ENCODE measurements at places on chromosomes 1 and 21.

DNA sequence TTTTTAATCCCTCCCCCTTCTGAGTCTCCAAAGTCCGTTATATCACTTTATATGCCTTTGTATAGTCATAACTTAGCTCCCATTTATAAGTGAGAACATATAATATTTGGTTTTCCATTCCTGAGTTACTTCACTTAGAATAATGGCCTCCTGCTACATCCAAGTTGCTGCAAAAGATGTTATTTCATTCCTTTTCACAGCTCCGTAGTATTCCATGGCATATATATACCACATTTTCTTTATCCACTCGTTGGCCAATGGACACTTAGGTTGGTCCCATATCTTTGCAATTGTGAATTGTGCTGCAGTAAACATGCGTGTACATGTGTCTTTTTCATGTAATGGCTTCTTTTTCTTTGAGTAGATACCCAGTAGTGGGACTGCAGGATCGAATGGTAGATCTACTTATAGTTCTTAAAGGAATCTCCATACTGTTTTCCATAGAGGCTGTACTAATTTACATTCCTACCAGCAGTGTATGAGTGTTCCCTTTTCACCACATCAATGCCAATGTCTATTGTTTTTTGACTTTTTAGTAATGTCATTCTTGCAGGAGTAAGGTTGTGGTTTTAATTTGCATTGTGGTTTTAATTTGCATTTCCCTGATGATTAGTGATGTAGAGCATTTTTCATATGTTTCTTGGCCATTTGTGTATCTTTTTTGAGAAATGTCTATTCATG lies 12.3 kb downstream of the MAN1C1 start:
- DNase-seq = no peak

- no peak for DNase-seq
Observed at GRCh38 chr1:234395297-234395696, 22.0 kb downstream of the COA6 start.

GRCh38 chr1:18130356-18130755 lies 22.8 kb downstream of the IGSF21 start:
- DNase-seq = no peak

GRCh38 chr1:95021805-95022643 lies 50.7 kb downstream of the ALG14 start:
- no peak for DNase-seq

DNA sequence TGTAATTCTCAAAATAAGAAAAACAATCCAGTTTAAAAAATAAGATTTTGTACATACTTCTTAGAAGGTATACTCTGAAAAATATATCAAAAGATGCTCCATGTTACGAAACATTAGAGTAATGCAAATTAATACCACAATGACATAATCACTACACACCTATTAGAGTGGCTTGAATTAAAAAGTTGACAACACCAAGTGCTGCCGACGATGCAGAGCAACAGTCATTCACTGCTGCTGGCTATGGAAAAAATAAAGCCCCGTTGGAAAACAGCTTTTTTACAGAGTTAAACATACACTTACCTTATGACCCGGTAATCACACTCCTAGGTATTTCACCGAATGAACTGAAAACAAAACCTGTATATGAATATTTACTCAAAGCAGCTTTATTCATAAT lies 14.8 kb downstream of the COA6 start:
- no peak for DNase-seq

DNA sequence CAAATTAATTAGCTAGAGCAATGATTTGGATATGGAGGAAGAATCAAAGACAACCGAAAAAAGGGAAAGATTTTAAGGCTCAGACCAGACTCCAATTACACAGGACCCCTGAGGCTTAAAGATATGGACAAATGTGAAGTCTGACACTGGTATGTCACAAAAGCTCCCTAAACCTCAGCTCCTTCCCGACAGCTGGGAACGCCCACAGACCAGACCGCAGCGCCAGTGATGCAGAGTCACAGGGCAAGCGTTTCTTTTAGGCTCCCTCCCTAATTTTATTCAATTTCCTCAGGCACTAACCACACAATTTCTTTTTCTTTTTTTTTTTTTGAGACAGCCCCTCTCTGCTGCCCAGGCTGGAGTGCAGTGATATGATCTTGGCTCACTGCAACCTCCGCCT lies 40.2 kb downstream of the NID1 start:
- DNase-seq = no peak

DNA sequence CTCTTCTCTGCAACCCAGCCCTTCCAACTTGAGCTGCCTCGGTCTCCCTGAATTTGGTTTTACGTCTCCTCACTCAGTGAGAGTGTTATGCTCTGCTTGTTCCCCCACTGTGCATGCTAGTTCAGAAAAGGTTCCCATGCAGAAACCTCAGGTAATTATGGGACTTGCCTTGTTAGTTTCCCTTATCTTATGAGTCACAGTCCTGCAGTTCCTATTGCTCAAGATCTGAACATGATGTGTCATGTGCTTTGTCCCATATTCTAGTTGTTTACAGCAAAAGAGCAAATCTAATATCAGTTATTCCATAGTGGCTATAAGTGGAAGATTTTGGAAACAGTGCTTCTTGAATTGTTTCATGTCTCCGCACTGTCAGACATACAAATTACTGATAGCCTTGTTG lies 74.4 kb downstream of the DUSP10 start:
- no peak for DNase-seq

DNA sequence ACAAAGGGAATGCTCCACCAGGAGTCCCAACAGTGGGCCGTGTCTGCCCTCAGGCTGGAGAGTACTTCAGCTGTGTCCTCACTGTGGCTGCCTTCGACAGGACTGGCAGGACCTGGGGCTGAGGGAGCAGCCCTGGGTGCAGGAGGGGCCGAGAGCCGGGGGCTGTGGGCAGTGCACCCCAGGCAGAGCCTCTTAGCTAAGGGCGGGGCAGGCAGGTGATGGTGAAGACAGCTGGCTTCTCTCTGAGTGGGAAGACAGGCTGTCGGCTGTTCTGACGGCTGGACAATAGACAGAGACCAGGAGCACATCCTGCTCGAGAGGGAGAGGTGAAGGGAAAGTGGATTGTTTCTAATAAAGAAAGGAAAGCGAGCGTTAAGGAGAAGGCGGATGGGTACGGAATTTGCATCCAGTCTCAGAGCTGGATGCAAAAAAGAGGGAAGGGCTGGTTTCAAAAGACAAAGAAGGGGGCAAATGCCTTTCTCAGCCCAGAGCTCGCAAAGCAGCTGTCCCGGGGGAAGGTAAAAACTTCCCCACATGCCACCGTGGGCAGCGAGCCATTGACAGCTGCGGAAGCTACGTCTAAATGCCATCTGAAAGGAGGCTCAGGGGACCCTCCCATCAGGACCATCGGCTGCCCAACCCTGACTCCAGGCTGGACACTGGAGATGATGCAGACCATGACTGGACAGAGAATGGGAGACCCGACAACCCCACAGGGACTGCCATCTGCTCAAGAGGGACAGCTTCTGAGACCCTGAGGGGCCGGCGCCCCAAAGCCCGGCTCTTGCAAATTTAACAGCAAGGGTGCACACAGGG lies 92.0 kb downstream of the STUM start:
- no peak for DNase-seq

- no peak for DNase-seq
Observed at GRCh38 chr1:8693107-8693506, 124.3 kb downstream of the RERE start.

GRCh38 chr1:32969566-32969965 lies 5.0 kb upstream of the RNF19B start:
- DNase-seq = no peak

GRCh38 chr1:3672971-3673361 lies 20.6 kb downstream of the TP73 start:
- no peak for DNase-seq

DNA sequence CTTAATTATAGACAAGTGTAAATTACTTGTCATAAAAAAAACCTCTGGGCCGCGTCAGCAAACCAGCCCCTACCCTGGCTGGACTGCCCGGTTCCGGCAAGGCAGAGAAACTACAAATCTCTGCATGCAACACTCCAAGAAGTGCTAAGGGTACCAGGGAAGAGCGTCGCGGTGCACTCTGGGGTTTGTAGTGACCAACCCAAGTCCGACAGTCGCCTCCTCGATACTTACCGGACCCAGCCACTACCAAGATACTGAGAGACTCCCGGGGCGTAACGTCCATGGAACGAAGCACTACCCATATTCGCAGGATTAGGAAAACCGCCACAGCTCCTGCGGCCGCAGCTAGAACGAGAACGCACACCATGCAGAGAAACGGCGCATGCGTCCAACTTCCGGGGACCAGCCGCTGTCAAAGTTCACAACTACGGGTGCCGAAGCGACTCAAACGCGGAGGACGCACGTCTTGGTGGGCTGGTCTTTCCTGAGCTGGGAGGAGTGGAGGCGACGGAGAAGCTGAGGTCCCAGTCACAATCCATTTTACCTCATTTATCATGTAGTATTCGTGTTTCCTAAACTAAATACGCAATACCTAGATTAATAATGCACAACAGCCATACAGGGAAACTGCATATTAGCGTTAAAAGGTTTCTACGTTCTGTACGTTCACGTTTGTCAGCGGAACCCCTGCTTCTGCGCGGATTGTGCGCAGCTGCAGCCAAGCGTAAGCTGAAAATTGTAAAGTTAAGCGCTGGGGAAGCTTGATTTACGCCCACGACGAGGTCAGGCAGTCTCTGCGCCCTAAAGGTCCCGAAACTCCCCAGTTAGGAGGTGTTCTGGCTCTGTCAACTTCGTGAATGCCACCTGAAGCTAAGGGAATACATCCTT lies at the start of gene ALG14:
ALG14 (minus strand) TSS at position 420 of the 888 bp plus-strand sequence; CDS start at position 367, 53 bp downstream.
- peak; percentile 83 for DNase-seq

DNA sequence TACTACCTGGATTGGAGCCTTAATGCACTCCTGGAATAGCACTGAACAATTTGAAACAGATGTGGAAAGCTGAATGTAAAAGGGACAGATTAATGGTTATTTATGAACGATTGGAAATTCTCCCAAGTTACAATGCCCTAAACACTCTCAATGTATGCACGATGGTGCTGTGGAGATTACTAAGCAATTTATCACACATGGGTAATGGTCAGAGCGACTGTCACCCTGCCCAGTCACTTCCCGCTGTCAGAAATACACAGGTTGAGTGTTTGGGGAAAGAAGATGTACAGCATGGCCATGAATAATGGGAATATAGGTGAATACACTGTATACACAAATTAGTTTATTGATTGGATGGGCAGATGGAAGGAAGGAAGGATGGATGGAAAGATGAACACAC lies 342.4 kb downstream of the VAV3 start:
- DNase-seq = no peak

GRCh38 chr21:30988706-30989105 lies 49.6 kb downstream of the KRTAP19-8 start:
- no peak for DNase-seq

DNA sequence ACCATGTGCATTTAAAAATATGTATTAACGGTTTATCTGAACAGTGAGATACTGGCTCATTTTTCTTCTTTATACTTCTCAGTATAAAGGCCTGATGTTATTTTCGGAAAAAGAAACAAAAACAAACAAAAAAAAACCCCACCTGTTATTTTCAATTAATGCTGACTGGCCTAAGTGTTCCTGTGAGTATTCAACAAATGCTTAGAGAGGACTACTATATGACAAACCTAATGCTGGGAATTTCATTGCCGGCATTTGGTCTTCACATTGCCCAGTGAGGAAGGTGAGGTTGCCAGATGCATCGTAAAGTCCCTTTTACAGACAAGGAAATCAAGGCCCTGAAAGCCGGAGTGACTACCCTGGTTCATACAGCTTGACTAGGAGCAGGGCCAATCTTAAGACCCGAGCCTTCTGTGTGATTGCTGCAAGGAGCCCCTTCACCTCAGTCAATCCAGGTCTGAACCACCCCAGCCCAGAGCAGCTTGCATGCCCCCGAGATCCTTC lies 599 bp downstream of the MRPL24 start:
- no peak for DNase-seq

DNA sequence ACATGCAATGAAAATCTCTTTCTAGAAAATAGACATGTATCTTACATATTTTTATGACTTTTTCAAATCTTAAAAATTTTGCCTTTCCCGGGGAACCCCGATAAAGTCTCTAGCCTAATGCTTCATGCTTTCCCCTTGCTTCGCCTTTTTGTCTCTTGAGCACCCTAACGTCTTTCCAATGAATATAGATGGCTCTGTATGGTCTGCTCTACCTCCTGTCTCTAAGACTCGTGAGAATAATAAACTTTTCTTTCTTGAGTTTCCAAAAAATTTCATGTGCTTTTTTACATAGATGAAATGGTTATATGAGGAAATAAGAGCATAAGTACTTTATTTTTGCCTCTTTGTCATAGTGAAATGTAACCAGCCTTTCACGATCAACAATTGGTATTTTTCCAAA lies 202.6 kb downstream of the PDE4B start:
- DNase-seq = no peak

DNA sequence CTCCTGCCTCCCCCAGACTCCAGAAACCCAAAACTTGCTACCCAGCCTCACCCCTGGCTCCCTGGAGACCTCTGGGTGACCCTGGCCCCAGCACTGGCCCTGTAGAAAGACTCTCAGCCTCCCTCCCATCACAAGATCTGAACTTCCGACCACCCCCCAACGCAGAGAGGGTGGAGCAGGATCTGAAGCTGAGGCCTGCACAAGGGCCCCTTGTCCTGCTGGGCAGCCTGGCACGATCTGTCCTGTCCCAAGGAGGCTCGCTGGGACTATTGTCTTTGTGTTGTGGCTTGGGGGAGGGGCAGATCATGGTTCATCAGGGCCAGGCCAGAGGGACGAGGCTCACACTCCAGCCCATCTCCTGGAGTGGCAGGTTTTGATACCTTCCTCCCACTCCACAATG lies 20.0 kb downstream of the PHLDA3 start:
- peak; percentile 70 for DNase-seq

- no peak for DNase-seq
Observed at GRCh38 chr1:6440198-6441126, 15.9 kb downstream of the ESPN start.

DNA sequence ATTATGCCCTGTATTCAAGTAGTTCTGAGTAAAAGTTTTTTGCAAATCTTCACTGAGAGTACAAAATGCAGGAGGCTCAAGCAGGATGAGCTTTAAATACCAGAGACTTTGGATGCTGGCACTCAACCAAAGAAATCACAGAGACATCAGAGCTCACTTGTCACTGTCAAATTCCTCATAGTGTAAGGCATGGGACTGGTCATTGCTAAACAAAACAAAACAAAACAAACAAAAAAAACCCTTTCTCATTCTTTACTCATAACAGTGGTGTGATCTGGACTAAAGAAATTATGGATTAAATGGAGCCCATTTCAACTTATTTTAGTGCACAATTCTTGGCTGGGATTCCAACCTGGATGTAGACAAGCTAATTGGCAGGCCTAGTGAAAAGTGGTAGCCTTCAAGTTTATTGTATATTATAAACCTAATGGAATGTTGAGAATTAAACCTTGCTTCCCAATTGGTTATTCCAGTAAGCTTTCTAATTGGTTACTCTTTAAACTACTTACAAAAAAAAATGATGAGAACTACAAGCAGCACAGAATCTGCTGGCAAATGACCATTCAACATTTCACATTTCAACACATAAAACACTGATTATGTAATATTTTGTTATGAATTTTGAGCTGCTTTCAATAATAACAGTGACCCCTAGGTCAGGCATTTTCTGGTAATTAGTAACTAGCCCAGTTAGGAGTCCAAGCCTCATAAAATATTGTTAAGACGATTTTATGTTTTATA lies 30.6 kb upstream of the NEK7 start:
- DNase-seq = no peak

- peak; percentile 25 for DNase-seq
Observed at GRCh38 chr21:20968391-20968790, 29.8 kb upstream of the NCAM2 start.

GRCh38 chr1:227543283-227544066 lies 19.9 kb upstream of the ZNF678 start:
- DNase-seq = no peak

- no peak for DNase-seq
Observed at GRCh38 chr1:8607906-8608305, 209.5 kb downstream of the RERE start.

- DNase-seq = no peak
Observed at GRCh38 chr1:233609926-233610325, 4.0 kb upstream of the KCNK1 start.

Data from substantia nigra (tissue), 51 donors.